ENCODE measurements at places on chromosomes 2 and 18. TPM values are rescaled to one million over a fixed set of nuclear protein-coding genes. Genes with fewer than 3 reads are reported as not detected.

The ABCG8 gene
- total RNA-seq: not detected

The HOXD12 gene
- total RNA-seq: not detected

The CCDC74B gene
- 4.8 TPM for total RNA-seq

The ICA1L gene
- total RNA-seq: 7.1 TPM

The HOXD4 gene
- total RNA-seq: not detected

The LIMS4 gene
- 3.6 TPM for total RNA-seq

The GPR45 gene
- total RNA-seq: not detected

The MCM6 gene
- total RNA-seq: 11.9 TPM

The C1QL2 gene
- total RNA-seq: not detected

The DLX1 gene
- total RNA-seq: 0.15 TPM

The IL1F10 gene
- total RNA-seq: not detected

The CFAP65 gene
- not detected for total RNA-seq

The DPP10 gene
- total RNA-seq: not detected

The VPS54 gene
- 21.2 TPM for total RNA-seq

The ITGB6 gene
- 0.15 TPM for total RNA-seq

The TYMS gene
- 17.2 TPM for total RNA-seq

The KLHL29 gene
- total RNA-seq: 4.2 TPM

The AOX1 gene
- 38.1 TPM for total RNA-seq

The NCKAP5 gene
- total RNA-seq: 3.5 TPM

The OSBPL6 gene
- 2.2 TPM for total RNA-seq

The GALNT13 gene
- 0.17 TPM for total RNA-seq

The STAM2 gene
- 41.4 TPM for total RNA-seq

The REG1B gene
- total RNA-seq: not detected

The LINC00305 gene
- not detected for total RNA-seq

The KIAA2012 gene
- total RNA-seq: 0.17 TPM

The ADI1 gene
- 66.0 TPM for total RNA-seq

The CCDC178 gene
- 0.29 TPM for total RNA-seq

The SMYD1 gene
- not detected for total RNA-seq

The ARL6IP6 gene
- total RNA-seq: 18.5 TPM

The EN1 gene
- total RNA-seq: not detected

The PROKR1 gene
- total RNA-seq: not detected

The CHPF gene
- total RNA-seq: 94.8 TPM

The ALPI gene
- not detected for total RNA-seq

The HTR2B gene
- total RNA-seq: 9.8 TPM

The DHRS9 gene
- not detected for total RNA-seq

The RNF125 gene
- total RNA-seq: 1.5 TPM

The ZNF521 gene
- total RNA-seq: 42.6 TPM

The RPRM gene
- total RNA-seq: 0.15 TPM

The GPR35 gene
- total RNA-seq: 0.99 TPM

The LYPD6B gene
- total RNA-seq: not detected

The LYPD6 gene
- total RNA-seq: 0.33 TPM

The CAPN14 gene
- total RNA-seq: 0.33 TPM

The MOGAT1 gene
- not detected for total RNA-seq

The NAT8 gene
- total RNA-seq: not detected

The INHBB gene
- total RNA-seq: not detected
